ENCODE measurements at places on chromosomes 7 and 10.

- DNase-seq, result no peak
These were observed 1.0 kb downstream of the BUD31 start for GRCh38 chr7:99409806-99410205.

DNA sequence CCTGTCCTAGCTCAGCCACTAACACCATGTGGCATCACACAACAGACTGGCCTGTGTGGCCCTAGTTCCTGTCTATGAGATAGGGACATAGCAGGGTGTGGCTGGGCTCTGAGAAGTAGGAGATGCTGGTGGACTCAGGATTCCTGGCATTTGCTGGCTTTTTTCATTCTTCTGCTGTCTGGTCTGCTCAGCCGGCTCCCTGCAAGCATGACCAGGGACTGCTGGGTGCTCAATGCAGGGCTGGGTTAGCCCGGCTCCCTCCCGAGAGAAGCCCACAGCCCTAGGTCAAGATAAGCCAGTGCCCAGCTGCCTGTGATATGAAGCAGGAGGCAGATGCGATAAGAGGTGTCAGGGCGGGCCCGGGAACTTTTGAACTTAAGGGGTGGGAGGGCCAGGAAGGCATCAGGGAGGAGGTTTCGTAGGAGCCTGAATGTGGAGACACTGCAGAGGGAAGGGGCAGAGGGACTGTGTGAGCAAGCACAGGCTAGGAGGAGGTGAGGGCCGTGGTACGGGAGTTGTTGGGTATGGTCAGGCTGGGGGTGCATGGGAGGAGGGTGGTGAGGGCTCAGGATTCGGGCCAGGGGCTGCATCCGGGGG, 3.5 kb downstream of the AQP1 start:
- DNase-seq, result no peak

- DNase-seq, result peak; percentile 17
These were observed 109.9 kb upstream of the EFCAB10 start for GRCh38 chr7:105691082-105691679.

DNA sequence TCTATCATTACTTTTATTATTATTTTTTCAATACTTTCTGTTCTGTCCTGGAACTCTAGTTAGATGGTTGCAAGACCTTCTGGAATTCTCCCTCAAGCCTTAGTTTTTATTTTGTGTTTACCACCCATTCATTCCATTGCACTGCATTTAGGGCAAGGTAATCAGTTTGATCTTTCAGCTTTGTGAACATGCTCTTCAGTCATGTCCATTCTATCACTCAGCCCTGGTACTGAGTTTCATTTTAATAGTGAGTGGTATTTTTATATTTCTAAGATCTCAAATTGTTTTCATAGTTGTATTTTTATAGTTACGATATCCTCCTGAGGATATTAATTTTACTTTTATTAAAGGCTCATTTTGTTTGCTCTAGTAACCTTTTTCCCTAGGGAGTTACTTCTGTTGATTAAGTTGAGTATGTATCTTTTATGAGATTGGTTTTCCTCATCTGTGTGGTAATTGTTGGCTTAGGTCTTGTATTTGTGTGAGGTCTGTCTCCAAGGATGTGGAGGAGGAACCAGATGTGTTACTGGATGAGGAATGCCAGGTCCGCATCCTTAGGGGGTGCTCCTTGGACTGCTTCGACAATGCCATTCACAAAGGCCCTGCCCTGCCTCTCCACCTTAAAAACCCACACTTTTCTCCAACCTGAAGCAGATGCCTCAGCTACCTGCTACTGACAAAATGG, 46.7 kb upstream of the RAB18 start:
- no peak for DNase-seq

DNA sequence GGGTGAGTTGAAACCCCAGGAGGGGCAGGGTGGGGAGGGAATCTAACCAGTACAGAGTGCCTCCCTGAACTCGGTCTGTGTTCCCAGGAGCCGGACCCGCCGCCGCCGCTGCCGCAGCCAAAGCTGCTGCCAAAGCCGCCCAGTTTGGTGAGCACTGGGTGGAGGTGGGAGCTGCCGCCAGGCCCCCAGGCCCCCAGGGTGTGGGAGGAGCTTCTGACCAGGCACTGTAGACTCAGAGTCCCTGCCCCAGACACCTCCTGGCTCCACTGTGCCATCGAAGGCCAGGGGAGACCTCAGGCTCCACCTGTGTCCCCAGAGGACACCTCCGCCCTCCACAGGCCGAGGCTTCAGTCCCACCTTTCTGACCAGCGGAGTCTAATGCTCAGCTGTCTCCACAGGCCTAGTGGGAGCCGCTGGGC, 20.4 kb upstream of the LIMK1 start:
- no peak for DNase-seq

DNA sequence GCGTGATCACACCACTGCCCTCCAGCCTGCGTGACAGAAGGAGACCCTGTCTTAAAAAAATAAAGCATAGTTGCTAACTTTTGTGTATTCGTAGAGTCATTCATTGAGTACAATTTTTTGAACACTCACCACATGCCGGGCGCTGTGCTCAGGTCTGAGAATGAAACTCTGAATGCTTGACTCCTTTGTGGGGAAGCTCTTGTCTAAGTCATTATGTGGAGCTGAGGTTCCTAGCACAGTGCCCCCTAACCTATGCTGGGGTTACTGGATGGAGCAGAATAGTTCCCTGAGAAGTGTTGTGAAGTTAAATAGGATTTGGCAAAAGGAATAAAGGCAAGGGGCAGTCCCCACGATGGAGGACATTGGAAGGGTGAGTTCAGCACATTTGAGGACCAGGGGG, 123.3 kb downstream of the CELF2 start:
- no peak for DNase-seq

- no peak for DNase-seq
These were observed 281.0 kb downstream of the RPS24 start for GRCh38 chr10:78314651-78315050.

DNA sequence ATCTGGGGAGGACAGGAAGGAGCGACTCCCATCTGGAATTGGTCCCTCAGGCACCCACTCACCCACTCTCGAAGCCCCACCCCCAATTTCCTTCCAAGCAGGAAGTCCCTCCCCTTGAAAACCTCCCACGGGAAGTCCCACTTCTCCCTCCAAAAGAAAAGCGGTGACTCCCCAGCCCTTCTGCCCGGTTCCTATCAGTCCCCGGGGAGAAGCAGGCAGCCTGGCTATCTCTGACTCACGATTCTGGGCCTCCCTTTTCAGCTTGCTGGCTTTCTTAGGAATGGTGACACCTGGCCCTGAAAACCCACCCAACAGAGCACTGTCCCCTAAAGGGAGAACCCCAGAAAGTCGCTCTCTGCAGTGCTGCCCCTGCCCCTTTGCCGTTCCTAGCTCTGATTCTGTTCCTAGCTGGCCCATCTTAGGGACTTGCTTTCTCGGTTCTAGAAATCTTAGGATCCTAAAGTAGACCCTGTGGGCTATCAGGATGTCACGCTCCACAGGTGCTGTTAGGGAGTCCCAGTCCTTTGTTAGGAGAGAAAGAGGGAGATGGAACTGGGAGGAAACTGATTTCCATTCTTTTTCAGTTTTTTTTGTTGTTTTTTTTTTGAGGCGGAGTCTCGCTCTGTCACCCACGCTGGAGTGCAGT, 6.0 kb downstream of the TSC22D4 start:
- no peak for DNase-seq

DNA sequence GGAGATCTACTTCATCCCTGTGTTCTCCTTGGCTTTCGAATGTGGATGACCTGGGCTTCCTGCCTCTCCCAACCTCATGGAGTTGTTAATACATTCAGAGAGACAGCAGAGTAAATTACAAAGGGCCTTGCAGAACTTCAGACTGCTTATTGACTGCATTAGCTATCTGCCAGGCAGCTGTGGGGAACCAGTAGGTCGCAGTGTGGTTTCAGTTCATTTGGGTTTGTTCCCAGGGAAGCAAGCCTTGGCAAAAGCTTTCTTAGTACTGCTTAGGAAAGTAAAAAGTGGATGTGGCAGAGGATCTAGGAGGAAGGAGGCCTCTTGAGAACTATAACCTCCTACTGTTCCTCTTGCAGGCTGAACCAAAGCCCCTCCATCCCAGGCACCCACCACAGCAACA, 9.2 kb downstream of the NPFFR1 start:
- peak; percentile 11 for DNase-seq

- no peak for DNase-seq
These were observed 52.8 kb upstream of the SVIL start for GRCh38 chr10:29687421-29688164.

DNA sequence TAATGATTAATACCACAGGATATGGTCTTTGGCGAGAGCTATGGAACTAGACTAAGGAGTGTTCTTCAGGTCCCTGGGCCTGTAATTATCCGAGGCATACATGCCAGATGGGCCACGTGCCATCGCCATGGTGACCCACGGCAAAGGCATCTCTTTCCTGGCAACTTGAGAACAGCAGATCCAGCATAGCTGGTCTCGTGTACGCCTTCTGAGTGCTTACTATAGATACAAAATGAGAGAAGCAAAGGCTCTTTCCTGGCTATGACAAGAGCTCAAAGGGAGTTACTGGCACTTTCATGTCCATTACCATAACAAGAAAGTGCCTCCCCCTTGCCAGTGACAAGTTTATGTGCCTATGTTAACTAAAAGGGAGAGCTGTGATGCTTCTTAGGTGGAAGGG, 26.0 kb upstream of the GLI3 start:
- DNase-seq, result no peak

DNA sequence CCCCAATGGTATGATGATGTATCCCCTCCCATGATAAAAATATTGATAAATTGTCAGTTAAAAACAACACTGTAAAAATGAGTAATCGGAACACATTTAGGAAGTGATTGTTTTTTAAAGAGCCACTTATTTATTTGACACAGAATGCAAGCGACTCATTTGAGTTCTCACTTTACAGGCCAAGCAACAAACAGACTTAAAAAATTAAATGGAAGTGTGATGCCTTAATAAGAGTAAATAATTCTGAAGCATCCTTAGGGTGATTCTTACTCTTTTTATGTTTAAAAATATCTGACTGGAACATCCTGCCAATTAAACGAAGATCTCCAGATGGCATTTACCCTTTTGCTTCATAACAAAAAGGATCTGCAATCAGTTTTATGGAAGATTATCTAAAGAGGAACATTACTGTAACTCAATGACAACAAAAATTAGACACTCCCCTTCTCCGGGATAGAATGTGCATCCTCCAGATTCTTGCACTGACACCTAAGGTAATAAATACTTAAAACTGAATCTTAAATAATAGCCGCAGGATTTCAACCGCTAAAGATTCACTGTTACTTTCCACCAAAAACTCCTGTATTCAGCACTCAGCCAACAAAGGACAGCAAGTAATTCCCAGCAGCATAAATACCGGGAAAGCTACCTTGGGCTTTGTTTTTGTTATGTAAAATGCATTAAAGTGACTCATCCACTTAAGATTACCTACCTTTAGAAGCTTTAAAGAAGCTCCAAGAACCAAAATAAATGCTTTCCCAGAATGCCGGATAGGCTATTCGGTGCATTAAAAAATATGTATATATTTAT, 1.7 kb downstream of the CACNA2D1 start:
- DNase-seq, result no peak

GRCh38 chr7:2603044-2603965, 28.5 kb upstream of the TTYH3 start:
- DNase-seq, result no peak

GRCh38 chr10:95697429-95697828, 3.7 kb upstream of the TCTN3 start:
- peak; percentile 14 for DNase-seq

DNA sequence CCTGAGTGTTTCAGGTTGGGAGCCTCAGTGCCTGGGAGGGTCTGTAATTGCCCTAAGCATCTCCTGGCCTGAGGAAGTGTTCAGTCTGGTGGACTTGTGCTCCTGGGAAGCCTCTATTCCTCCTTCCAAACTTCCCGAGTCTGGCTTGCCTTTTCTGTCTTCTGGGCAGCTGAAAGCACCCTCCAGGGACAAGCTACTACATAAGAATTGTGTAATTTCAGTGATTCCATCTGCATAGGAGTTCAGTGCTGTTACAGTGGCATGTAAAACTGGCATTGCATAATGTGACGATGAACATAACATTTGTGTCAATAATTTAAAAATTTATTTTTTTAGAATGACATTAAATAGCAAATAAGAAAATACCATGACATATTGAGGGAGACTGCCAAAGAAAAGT, 109.3 kb downstream of the AOAH start:
- DNase-seq, result no peak

DNA sequence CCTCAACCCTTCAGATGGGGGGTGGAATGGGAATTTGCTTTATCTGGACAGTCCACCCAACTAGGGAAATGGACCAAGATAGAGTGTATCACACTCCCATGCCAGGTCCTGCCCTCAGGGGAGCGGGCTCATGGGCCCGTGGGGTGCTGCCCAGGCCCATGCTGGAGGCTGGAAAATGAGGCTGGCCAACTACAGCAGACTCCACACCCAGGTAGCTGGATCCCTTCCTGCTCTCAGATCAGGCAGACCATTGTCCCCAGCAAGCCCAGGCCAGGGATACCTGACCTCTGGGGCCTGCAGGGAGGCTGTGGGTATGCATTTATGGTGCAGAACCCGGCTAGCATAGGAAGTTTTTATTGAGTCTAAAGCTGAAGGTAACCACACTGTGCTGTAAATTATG, 162.4 kb downstream of the TCERG1L start:
- DNase-seq, result no peak

DNA sequence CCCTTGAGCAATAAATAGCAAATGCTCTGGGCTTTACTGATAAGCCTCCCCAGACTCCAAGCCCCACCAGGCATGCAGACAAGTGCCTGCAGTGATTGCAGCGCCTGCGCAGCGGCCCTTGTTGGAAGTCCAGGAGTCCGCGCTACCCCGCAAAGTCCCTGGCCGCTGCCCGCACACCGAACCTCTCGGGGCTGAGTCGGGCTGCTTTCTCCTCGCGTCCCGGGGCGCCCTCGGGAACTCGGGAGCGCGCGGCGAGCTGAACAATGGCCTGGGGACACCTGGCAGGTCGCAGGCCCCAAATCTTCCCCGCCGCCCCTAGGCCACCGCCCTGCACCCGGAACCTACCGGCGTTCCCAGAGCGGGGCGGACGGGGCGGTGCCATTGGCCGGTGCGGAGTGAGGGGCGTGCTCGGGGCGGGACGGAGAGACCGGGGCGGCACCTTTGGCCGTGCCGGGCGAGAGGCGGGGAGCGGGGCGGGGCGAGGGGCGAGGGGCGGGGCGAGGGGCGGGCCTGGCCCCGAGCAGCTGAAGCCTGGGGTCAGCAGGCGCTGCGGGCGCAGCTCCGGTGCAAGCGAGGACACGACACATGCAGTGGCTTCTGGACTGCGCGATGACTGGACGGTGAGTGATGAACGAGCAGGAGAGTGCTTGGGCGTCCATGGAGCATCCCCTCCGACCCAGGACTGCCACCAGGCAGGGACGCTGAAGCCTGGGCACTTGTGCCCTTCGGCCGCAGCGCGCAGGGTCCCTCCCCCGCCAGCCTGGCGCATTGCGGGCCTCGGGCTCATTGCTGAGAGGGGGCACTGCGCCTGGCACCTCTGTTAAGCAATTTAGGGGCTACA, at the start of gene RASSF4:
Gene RASSF4, plus strand, starts transcription at position 556 of the 841 bp plus-strand sequence. CDS start 10,401 bp downstream, outside the sequence.
- DNase-seq, result peak; percentile 80

- DNase-seq, result no peak
These were observed 101.2 kb downstream of the ARL4A start for GRCh38 chr7:12788591-12788990.

Data from hindlimb muscle (tissue), 1 donor.